ENCODE measurements at places on chromosomes 7 and 10.

- peak; percentile 83 for DNase-seq
Measured at GRCh38 chr7:32891043-32891799, at the start of gene KBTBD2. TSS of gene KBTBD2 (minus strand) at chr7:32891760. CDS start at chr7:32879604, 12,156 bp downstream.

GRCh38 chr10:81108516-81109199 is 571.0 kb downstream of the SH2D4B start:
- DNase-seq = no peak

DNA sequence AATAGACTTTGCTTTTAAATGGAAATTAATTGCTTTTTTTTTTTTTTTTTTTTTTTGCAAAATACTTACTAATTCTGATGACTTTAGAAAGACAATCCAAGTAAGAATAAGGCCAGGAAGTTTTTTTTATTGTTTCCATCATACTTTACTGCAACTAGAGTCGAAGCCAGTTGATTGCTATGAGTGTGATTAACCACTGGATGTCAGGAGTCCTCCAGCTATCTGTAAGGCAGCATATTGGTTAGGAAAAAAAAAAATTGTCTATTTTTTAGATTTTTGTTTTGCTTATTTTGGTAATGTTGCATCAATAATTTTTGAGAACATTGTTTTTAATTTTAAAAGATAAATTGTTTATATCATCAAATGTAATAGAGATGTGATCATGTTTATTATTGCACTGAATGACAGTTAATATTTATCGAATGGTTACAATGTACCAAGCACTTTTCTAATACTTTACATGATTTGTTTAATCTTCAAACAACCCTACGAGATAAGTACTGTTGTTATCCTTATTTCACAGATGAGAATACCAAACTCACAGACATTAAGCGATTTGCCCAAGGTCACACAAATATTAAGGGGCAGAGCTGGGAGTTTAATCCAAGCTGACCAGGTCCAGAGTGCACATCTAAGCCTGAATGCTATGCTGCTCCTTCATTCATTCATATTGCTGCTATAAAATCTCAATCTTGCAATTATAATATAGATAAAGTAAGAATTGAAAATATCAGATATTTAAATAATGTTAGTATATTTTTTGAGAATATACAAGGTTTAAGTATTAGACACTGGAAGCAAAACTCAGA is 19.9 kb upstream of the LMOD2 start:
- no peak for DNase-seq

GRCh38 chr10:4310172-4310571 is 515.8 kb upstream of the AKR1E2 start:
- DNase-seq = no peak

- DNase-seq = no peak
Measured at GRCh38 chr7:112996331-112996871, 90.2 kb downstream of the GPR85 start.

DNA sequence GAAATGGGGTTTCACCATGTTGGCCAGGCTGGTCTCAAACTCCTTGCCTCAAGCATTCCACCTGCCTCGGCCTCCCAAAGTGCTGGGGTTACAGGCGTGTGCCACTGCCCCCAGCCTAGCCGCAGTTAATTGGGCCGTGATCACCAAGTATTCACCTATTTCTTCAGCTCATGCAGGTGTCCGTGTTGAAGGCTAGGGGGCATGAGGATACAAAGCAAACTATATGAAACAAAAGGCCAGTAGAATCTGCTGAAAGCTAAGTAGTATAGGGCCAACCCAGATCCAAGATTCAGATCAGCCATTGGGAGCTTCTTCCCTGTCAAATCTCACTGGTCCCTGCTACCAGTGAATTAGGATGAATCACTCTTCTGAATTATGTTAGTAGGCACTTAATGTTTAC is 73.4 kb downstream of the LRRC4 start:
- DNase-seq = no peak

DNA sequence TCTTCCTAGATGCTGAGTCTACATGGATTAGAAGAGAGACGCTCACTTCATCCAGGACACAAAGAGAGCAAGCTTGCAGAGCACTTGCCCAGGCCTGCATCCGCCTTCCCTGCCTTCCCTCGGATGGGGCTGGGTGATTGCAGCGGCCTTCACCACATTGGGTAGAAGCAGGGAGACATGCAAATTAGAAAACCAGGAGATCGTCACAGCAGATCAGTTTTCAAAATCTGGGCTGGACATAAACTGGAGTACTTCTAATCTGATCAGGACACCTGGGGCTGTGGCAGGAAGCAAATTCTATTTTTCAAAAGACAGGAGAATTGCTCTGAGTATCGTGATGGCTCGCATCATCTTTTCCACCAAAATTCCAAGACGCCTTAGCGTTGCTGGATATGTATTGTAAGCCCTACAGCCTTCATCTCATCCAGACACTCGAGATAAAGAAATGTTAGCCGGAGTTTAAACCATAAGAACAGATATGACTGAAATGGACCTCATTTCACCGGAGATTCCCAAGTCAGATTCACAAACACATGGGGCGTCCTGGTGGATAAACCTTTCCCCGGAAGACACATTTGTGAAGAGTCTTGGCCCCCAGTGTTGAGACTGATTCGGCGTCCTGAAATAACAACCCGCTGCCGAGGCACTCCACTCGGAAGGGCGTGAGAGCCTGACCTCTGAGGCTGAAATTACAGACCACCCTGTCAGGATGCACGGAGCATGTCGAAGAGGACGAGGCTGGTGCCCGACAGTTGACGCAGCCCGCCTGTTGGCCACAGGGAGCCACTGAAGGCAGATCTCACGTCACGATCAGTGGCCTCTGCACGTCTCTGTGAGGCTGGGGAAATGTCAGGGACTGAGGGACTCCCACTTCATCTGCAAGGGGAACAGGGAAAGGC is 91.2 kb upstream of the PARD3 start:
- DNase-seq = no peak

DNA sequence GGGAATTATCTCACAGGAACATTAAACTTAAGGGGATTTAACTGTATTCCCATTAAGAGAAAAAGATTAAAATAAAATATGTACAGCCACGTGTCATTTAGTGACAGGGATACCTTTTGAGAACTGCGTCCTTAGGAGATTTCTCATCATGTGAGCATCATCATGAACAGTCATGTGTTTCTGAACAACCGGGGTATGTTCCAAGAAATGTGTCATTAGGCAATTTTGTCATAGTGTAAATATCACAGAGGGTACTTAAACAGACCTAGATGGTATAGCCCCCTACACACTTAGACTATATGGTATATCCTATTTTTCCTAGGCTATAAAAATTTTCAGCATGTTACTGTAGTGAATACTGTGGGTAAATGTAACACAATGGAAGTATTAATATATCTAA is 840.3 kb downstream of the CNTNAP2 start:
- DNase-seq = no peak

GRCh38 chr7:105776068-105776790 is 100.2 kb downstream of the ATXN7L1 start:
- DNase-seq = no peak

GRCh38 chr10:75013522-75013921 is 97.9 kb upstream of the SAMD8 start:
- DNase-seq = no peak

DNA sequence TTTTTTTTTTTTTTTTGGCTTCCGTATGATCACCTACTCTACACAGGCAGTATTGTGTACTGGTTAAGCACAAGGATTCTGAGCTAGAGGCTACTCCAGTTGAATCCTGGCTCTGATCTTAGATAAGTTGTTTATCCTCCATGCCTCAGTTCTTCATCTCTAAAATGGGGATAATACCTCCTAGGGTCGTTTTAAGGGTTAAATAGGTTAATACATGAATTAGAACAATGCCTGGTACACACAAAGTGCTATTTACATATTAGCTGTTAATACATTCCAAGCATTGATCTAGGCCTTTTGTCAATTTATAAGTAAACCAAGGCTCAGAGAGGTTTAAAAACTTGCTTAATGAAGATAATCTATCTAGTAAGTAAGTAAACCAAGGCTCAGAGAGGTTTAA is 59.0 kb downstream of the ST7 start:
- DNase-seq = no peak

GRCh38 chr10:42933448-42934340 is 143.2 kb upstream of the RET start:
- DNase-seq = no peak

GRCh38 chr7:102860351-102860811 is 52.4 kb upstream of the LRRC17 start:
- no peak for DNase-seq

DNA sequence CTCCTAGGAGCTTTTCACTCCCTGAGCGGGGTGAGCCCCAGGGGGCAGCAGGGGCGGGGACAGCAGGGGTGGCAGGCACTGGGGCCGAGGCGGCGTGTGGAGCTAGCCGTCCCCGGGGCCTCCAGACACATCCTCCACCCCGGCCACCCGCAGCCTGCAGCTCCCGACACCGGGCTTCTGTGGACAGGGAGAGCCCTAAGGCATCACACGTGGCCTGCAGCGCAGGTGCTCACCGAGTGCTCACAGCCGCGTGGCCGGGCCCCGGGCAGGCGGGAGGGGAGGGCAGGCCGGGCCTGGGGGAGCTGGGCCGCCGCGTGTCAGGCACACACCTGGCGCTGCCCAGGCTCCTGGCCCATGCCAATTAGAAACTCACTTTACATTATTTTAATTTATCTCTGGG is 51.4 kb downstream of the MICALL2 start:
- DNase-seq = no peak

DNA sequence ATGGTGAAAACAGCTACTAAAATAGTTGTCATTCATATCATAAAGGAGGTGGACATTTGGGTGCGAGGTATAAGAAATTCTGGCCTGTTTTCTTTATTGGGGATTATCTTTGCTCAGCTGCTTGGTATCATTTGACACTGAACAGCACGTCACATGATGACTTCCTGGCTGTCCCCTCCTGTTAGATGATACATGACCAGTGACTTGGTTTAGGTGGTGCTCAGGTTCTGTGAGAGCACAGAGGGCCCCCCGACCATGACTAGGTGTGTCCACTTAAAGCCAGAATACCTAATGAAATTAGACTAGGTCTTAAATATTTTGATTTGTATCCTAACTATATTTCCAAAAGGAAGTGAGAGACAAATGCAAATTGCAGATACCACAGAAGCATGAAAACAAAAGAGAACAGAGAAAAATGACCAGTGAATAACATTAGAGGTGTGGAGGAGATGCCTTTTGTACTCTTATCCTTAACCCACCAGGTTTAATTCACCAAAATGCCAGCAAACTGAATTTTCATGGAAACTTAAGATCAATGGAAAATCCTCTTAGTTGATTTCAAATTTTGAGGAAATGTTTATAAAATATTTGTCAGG is 50.6 kb upstream of the GJD4 start:
- DNase-seq = no peak

Measured in left lung (tissue), 14 donors.